ENCODE measurements at places on chromosomes 2 and 18. TPM values are rescaled to one million over a fixed set of nuclear protein-coding genes. Genes with fewer than 3 reads are reported as not detected.

Gene REG3G
- total RNA-seq, result not detected

Gene ALPI
- total RNA-seq, result not detected

Gene C2orf15
- 0.21 TPM for total RNA-seq

Gene CYS1
- 0.10 TPM for total RNA-seq

Gene OXER1
- 0.63 TPM for total RNA-seq

Gene SRD5A2
- not detected for total RNA-seq
